ENCODE measurements at places on chromosomes 3 and 15.

- DNase-seq, result no peak
Observed at GRCh38 chr15:71666763-71667620, 143.4 kb upstream of the NR2E3 start.

GRCh38 chr15:88607951-88608350 is 13.2 kb upstream of the AEN start:
- no peak for DNase-seq

DNA sequence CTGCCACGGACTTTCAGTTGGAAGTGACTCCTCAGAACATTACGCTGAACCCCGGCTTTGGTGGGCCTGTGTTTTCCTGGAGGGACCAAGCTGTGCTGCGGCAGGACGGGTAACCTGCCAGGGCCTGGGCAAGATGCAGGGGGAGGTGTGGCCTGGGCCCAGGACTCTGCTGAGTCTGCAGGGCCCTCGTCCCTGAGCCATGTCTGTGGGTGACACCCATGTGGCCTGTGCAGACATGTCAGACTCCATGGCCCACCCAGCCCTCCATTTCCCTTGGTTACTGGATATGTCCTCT is 4.9 kb upstream of the ITIH3 start:
- DNase-seq, result no peak

GRCh38 chr3:140170612-140171011 is 235.6 kb downstream of the CLSTN2 start:
- no peak for DNase-seq

DNA sequence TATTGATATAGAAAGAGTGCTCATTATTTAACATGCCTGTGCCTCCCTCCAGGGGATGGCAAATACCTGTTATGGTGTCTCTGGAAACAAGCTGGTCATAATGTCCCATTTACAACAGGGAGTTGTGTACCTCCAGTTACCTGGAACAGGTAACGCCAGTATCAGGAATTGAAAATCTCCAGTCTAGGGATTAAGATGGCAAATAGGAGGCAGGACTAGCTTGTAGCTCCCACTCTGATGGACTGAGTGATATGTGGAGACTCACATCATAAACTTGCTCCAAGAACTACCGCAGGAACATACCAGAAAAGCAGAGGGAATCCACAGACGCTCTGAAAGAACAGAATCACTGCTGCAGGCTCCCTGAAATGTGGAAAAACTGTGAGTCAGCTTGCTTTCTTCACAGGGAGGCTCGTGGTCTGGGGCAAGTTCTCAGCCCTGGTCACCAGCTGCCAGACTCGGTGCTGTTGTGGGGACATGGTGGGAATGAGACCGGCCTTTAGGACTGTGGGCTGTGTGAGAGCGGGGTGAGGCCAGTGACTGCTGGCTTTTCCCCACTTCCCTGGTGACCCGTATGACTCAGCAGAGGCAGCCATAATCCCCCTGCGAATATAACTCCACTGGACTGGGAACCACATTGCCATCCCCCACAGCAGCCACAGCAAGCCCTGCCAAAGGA is 97.4 kb downstream of the KCNAB1 start:
- DNase-seq, result no peak

DNA sequence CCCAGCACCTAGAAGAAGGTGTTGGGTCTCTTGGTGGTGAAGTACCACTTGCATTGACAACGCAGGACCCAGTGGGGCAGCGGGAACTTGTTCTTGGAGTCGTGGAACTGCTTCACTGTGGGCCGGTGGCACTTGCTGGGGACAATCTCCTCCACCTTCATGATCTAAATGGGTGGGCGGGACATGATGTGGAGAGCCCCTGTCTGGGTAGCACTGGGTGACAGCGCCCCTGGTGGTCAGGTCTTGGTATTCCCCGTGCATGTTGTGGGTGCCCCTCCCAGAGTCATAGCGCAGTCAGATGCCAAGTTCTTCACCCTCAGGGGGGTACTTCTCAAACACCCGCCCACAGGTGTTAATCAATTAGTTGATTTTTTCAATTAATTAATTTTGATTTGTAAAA is 60.2 kb downstream of the AGBL1 start:
- DNase-seq, result peak; percentile 32

DNA sequence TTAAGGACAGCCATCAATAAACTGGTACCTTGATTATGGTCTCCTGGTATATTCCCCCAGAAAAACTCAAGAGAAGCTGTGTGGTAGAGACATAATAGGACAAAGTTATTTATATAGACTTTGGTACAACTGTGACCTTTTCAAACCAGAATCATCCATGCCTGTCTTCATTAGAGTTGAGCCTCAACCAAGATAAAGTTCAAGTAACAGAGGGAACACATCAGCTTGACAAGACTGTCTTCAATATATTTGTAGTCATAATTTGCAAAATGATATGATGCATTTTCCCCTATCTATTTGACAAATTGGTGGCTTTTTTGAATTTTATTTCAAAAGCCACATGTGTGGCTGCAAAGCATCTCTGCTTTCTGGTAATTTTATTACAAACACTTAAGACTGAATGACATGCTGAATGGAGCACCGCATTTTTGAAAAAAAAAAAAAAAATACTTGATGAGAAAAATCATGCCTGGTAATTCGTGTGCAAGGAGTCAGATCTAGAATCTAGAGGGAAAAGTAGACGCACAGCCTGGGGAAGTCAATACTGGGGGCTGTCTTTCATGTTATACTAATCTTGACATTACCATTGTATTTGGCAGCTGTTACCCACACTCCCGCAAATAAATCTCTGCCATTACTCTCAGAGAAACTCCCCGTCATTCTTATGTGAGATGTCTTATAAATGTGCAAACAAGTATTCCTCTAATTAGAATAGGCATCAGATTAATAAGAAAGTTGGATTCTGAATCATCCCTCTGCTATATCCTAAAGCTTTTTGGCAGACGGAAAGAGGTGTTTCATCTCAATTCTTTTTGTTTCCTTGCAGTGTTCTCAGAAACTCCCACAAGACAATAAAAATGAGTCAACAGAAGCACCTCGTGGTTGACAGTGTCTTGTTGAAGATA is 554.8 kb upstream of the CBLB start:
- DNase-seq, result peak; percentile 55

DNA sequence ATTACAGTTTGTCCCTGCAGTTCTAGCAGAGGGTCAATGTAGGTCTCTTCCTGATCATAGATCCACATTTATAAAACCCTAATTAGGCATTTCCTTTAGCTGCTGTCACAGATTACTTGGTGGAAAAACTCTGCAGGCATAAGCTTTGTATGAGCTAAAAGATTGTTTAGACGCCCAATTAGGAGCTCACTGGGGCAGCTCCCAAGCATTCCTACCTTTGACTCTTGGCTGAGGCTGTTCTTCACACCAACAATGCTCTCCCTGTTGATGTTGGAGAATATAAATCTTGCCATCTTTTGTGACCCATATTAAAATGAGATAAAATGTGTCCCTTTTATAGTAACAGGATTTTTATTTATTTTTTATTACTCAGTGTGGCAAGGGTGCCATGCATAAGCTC is 148.3 kb upstream of the TRIM42 start:
- no peak for DNase-seq

DNA sequence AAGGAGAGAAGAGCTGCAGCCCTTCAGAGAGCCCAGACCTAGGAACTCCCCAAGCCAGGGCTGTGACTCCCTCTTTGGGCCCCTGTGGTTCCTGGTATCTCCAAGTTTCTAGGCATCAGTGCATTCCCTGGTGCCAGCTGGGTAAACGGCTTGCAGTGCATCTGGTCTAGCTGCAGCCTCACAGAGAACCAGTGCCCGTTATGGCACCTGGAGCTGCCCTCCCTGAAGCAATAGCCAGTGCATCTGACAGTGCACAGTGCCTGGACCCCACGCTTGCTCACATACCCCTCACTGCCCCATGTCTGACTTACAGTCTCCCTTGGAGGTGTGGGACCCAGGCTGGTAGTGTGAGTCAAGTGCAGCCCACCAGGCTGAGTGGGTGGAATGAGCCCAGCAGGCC is 52.1 kb downstream of the LSAMP start:
- no peak for DNase-seq

DNA sequence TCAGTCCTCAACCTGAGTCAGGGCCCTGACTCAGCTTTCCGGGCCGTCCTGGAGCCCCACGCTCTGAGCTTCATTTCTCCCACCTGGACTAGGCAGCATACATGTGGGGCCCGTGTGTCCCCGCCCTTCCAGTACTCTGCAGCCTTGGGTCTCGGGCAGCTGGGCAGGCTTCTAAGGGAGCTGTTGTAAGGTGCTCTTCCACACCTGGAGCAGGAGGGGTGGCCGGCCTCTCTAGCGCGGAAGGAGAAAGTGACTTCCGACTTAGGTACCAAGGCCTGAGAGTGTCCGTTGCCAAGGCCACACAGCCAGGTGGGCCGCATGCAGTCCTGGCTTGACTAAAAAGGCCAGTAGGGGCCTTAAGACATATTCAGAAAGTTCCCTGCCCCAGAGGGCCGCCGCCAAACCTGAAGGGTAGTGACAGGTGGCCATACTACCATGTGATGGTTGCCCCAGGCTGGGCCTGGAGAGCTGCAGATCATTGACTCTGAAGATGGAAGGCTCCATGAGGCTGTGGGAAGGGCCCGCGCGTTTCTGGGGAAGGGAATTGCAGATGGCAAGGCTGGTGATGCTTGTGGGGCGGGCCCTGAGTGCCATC is 9.4 kb upstream of the SEMA3B start:
- no peak for DNase-seq

DNA sequence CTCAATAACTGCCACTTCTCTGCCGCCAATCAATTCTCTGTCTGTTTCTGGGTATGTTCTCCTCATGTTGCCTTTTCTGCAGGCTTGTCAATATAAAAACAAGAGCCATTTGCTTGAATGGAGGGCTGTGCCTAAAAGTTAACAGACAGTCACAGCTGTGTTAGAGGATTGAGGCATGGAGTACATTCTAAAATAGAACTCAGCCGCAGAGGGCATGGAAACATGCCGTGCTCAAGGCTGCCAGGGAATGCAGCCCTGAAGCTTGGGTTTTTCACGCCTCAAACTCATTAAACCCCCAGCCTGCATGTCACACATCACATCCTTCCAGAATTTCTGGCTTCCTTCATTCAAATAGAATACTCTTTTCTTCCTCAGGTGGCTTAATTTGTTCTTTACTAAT is 166.6 kb downstream of the TPRG1 start:
- DNase-seq, result no peak

- no peak for DNase-seq
Observed at GRCh38 chr3:189868061-189868460, 236.9 kb downstream of the TP63 start.

GRCh38 chr15:91099995-91100813 is at the start of gene SV2B:
SV2B (plus strand) TSS chr15:91100257; CDS start chr15:91226264, 126,007 bp downstream.
- DNase-seq, result peak; percentile 65

DNA sequence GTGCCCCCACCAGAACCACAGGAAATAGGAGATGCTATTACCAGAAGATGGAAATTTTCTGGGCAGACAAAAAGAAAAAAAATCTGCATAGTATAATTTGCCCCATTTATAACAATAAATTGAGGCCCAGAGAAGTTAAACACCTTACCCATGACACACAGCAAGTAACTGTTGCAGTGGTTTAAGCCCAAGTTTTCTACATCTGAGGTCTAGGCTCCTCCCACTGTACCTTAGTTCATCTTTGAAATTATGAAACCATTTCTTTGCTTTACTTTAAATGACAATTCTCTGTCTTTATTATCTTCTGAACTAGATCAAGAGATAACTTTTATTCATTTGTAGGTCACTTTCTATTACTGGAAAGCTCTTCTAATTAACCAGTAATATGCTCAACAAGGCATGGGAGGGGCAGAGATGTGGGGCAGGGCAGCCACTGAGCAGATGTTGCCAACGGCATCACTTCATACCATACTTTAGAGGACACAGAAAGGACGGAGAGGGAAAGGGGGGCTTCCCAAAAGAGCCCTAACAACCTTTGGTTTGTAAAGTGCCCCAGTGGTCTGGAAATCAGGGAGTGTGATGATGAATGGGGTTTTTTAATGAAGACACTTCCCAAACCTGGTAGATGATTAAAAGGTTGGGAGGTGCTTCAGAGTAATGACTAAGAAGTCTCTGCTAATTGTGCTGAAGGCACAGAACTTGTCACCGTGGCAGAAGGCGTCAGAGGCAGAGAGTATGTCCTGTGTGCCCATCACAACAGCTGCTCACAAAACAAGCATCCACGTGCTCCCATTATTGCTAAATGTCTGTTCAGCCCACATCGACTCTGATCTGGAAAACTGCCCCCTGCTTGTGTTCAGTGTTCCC is 342.5 kb downstream of the SHQ1 start:
- peak; percentile 42 for DNase-seq

GRCh38 chr15:85704066-85704465 is 90.7 kb downstream of the KLHL25 start:
- DNase-seq, result peak; percentile 72

DNA sequence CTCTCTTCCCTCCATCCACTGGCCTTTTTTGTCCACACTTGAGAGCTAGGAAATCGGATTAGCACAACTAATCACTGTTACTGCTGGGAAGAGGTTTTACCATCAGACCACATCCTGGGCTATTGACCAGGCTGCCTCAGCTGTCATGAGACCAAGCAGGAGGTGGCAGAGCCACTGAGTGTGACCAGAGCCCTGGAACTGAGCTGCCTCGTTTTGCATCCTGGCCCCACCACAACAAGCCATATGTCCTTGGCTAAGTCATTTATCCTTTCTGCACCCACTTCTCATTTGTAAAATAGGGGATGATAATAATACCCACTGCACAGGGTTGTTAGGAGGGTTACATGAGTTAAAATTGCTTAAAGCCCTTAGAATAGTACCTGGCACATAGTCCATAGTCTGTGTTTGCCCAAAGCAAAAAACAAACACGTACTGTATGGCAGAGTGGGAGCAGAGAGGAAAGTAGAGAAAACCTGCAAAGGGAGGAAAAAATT is 34.1 kb downstream of the TMEM158 start:
- DNase-seq, result no peak

- DNase-seq, result no peak
Observed at GRCh38 chr3:38552364-38552763, 56.2 kb downstream of the EXOG start.

- DNase-seq, result no peak
Observed at GRCh38 chr15:45549541-45550220, 27.1 kb upstream of the SLC30A4 start.

GRCh38 chr3:181056136-181056732 is 66.7 kb upstream of the DNAJC19 start:
- DNase-seq, result no peak

GRCh38 chr15:95449230-95449628 is 881.3 kb upstream of the NR2F2 start:
- DNase-seq, result no peak
